ENCODE measurements at places on chromosomes 13 and 19.

- no peak for DNase-seq
Observed at GRCh38 chr13:42106998-42107397, 58.5 kb downstream of the DGKH start.

- no peak for DNase-seq
Observed at GRCh38 chr13:99268822-99269221, 10.6 kb upstream of the GPR18 start.

DNA sequence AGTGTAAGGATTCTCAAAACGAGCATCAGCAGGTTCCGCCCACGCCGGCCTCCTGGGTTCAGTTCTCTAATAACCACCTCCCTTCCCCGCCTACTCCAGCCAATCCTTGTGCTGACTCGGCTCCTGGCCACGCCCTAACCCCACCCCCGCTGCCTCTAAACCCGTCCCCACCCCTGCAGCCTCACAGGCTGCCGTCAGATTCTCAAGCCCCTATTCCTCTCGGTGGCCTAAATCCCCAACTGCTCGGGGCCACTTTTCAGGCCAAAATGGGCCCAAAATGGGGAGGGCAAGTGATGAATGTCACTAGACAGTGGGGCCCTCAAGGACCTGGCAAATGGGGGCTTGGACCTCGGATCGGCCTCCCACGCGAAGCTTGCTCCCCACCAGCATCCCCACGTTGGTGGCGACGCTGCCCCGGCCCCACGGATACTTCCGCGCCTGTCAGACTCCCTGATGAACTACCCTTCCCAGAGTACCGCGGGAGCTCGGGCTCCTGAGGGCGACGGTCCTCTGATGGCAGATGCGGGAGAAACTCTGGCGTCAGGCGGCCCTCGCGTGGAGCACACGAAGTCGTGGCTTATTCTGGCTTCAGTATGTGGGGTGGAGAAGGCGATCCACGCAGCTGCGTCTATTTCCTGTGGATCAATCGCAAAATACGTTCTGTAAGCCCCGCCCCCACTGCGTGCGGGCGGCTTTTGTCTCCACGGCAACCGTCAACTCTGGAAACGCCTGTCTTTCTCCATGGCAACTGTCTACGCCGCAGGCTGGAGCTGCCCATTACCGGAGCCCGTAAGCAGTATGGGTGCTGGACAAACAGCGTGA is 24.8 kb downstream of the ZNF473 start:
- peak; percentile 88 for DNase-seq

DNA sequence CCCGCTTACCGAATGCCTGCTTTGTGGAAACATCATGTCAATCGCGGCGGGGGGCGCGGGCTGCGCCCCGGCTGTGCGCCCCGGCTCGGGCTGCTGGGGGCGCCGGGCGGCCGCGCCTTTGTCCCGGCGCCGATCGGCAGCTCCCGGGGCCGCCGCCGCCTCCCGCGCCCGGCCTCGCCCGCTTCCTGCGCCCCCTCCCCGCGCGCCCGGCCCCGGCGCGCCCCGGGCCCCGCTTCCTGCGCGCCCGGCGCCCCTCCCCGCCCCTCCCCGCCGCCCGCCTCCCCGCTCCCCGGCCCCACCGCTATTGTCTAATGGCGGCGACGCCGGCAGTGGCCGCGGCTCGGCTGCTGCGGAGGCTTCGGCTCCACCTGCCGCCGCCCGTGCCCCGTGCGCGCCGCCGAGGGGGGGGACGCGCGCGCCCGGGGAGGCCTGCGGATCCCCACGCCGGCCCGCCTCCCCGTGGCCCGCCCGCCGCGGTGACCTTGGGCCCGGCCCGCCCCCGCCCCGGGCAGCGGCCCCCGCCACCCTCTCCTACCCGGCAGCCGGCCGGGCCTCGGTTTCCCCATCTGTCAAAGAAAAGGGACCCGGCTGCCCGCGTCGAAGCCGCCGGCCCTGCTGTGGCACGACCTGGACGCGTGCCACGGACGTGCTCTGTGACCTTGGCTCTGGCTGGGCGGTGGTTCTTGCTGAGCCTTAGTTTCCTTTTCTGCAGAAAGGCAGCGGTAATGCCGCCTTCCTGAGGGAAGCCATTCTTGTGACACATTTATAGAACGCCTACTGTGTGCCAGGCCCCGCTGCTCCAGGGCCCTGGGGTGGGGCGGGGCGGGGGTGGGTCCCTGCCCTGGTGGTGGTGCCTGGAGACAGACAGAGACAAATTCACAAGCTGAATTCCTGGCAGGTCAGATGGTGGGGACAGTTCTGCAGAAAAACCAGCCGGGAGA is at the start of gene TLE5:
TSS of gene TLE5 (minus strand) at position 331 of the 941 bp plus-strand sequence. CDS start at position 36, 295 bp downstream.
- no peak for DNase-seq

DNA sequence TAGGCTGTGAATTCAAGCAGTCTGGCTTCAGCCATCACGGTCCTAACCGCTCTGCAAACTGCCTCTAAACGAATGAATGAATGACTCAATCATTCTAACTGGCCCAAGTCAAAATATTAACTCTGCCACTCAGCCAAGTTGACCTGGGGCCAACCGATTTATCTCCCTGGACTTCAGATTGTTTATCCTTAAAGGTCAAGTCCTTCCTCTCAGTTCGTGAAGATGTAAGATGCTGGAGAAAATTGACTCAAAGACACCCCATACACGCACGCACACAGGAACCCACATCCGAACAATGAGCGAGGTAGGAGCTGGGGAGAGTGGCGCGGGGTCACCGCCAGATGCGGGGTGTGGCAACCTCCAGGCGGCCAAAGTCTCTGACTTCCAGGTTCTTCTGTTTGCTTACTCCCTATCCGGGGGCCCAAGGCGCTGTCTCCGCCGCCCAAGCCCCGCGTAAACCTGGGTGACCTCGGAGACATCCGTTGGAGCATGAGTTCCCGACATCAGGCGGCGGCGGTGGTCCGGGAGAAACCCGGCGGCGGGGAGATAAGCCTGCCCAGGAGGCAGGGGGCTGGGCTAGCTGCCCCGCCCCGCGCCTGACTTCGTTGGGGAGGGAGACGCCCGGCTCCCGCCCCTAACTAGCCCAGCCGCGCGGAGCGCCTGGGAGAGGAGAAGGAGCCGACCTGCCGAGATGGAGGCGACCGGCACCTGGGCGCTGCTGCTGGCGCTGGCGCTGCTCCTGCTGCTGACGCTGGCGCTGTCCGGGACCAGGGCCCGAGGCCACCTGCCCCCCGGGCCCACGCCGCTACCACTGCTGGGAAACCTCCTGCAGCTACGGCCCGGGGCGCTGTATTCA is at the start of gene CYP2S1:
TSS of gene CYP2S1 (plus strand) at position 646 of the 856 bp plus-strand sequence. CDS start at position 692, 46 bp downstream.
- no peak for DNase-seq

DNA sequence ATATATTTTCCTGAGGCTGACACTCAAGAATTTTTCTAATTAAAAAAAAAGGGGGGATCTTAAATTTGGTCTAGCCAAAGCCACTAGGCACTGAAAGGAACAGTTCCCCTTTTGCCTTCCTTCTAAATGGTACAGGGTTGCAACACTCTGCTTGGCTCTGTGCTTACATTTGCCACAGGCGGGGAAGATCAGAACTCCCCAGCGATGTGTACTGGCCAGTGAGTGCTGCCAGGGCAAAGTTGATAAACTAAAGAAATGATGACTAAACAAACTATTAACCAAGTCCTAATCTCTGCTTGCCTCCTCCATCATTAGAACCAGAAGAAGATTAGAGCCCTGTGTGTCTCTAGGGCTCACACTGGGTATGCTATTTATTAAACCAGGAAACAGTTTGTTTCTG is 75.3 kb upstream of the SCEL start:
- DNase-seq: no peak

GRCh38 chr13:40794414-40795368 is 5.3 kb downstream of the SLC25A15 start:
- DNase-seq: no peak

- no peak for DNase-seq
Observed at GRCh38 chr13:76756451-76756850, 129.8 kb downstream of the KCTD12 start.

DNA sequence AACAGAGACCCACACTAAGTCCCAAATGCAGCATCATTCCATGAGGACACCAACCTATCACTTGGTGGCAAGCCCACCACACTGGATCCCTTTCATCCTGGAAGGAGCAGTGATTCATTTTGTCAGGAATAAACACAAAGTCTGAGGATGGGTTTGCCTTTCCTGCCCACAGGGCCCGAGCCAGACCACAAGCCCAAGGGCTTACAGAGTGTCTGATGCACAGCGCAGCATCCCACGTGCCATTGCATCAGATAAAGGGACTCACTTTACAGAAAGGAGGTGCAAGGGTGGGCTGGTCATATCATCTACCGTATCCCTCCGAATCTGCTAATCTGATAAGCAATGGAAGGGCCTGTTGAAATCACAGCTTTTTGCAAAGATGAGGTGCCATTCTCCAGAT is 12.2 kb upstream of the KCTD15 start:
- no peak for DNase-seq

DNA sequence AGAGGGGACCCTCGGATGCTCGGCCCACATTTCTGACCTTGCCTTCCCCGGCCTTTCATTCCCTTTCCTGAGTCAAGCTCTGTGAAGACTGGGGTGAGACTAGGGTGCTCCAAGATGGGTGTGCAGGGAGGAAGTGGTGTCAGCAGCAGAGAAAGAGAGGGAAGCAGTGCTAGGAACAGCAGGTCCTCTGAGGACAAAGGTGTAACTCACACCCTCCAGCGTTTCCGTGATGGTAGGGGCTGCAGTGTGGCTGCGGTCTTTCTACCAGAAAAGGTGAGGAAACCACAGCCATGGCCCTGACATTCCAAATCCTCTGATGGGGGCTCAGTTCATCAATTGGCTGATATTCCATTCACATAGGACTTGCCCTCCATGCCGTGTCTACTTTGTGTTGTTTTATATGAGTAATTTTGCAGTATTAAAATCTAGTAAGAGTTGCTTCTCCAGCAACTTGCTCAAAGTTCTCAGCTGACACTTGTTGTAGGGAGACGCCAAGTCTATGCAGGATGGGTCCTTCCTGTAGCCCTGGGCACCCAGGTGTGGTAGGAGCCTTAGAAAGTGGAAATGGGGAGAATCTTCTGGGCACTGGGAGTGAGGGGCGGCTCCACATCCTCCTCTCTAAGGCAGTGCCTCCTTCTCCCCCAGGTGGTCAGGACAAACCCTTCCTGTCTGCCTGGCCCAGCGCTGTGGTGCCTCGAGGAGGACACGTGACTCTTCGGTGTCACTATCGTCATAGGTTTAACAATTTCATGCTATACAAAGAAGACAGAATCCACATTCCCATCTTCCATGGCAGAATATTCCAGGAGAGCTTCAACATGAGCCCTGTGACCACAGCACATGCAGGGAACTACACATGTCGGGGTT is 1.6 kb downstream of the KIR3DL1 start:
- no peak for DNase-seq

- peak; percentile 74 for DNase-seq
Observed at GRCh38 chr19:8302734-8303133, 5.4 kb downstream of the CD320 start.

GRCh38 chr13:76314495-76314894 is 571.7 kb downstream of the KCTD12 start:
- no peak for DNase-seq

GRCh38 chr13:20301403-20302071 is 69.4 kb upstream of the GJB6 start:
- DNase-seq: no peak

DNA sequence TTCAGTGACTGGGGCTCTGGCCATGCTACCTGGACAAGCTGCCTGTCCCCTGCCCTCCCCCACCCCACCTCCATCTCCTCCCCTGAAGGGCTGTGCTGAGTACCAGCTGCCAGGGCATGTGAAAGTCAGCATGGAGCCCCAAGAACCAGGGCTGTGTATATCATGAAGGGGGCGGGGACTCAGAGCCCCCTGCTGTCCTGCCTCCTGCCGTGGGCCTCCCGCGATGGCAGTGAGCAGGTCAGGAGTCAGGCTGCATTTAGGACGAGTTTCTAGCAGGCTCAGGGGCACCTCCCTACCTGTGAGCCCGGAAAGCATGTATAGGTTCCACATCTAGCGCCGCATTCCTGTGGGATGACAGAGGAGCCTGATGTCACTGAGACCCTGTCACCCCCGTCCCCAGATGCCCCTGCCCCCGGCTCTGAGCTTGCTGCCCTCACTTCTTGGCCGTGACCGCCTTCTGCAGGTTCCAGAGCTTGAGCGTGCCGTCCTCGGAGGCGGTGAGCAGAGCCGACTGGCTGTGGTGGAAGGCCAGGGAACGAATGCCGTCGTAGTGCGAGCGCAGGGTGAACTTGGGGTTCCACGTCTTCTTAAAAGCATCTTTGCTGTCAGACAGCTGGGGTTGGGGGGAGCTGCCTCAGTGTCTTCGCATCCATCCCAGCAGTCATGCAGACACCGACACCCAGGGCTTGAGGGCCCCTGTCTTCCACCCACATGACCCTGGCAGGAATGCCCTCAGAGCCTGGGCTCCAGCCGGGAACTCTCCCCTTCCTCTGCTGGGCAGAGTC is 8.3 kb upstream of the PRKD2 start:
- DNase-seq: no peak

GRCh38 chr19:14248578-14249011 is 42.6 kb upstream of the ADGRL1 start:
- DNase-seq: peak; percentile 87

GRCh38 chr13:101149735-101150384 is 266.4 kb downstream of the NALCN start:
- DNase-seq: no peak

- no peak for DNase-seq
Observed at GRCh38 chr19:14091813-14092462, 1.4 kb upstream of the SAMD1 start.

- no peak for DNase-seq
Observed at GRCh38 chr19:1773184-1773583, 19.9 kb downstream of the ONECUT3 start.

DNA sequence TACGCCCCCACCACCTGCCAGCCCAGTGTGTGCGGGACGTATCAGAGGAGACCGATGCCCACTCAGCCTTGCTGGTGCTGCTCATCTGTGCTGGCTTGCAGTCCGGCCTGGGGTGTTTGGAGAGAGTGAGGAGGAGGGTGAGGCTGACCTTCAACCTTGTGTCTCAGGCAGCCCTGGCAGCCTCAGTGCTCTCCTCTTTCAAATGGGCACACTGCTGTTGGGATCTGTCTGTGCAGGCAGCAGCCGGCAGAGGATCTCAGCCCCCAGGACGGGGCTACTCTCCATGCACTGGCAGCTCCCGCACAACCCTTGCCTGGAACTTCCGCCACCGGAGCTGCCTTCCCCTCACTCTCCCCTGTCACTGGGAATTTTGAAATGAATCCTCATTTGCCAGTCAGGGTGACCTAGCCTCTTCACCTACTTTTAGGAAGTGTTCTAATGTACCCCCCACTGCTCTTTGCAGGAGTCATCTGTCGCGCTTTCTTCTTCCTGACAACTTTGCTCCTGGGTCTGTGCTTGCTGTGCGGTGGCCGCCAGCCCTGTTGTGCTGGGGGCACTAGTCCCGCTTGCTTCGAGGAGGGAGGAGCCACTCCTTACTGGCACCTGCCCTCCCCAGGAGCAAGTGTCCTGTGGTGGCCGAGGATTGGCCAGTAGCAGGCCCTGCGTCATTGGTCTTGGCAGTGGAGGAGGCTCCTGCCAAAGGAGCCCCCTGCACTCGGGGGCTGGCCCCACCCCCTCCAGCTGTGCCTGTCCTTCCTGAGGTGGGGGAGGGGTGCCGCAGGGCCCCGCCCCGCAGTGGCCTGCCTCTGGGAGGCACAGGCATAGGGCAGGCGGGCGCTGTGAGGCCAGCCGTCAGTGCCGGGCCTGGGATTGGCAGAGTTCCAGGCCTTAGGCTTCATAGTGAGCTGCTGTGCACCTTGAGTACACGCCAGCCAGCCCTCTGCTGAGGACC is 53.4 kb downstream of the TSSK6 start:
- no peak for DNase-seq

- no peak for DNase-seq
Observed at GRCh38 chr13:73720216-73720840, 413.9 kb downstream of the KLF12 start.

GRCh38 chr19:33299051-33299688 is 3.2 kb downstream of the CEBPA start:
- no peak for DNase-seq

Data from osteocyte (in vitro differentiated cells).